MCF 10A (cell line): ENCODE measurements at places on chromosomes 4 and X.

DNA sequence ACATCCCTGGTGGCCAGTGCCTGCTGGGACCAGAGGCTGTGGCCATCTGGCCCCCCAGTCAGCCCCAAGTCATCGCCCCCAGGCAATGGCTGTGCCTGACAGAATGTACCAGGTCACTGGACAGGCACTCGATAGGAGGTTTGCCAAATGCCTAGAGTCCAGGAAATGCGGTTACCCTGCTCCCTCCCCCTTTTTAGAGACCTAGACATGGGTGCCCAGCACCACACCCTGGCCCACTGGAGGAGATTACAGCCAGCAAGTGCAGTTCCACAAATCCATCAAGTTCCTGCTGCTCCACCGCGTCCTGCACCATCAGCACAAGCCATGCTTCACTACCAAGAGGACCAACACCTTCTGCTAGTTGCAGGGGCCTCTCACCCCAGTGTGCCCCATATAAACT, 16.2 kb upstream of the ZFX start:
- no peak for DNase-seq

GRCh38 chr4:23686169-23686897, 203.5 kb downstream of the PPARGC1A start:
- DNase-seq: no peak

DNA sequence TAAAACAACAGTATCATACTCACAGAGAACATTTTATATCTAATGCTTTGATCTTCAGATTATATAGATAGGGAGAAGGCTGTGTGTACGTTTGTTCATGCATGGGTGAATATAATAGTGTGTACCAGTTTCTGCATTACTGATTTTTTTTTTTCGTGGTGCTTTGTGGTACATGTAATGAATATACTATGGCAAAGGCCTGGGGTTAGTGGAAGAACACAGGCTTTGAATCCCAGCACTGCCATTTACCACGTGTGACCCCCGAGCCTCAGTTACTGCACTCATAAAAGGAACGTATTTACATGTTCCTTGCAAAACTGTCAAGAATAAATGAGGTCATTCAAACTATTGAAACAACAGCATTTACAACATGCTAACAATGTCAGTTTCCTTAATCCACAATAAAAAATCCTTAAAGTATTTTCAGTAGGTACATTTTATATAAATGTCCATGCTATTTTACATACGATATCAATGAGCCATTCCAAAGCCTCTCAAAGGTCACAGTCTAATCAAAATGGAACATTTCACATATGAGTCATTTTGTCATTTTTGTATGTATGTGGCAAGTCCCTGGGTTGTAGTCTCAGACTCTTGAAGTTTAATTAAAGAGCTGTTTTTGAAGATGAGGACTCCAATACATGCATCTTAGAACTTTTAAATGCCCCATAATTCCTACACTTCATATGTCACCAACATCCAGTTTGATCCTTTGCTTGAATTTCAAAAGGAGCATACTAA, 242.8 kb downstream of the PPP3CA start:
- DNase-seq: no peak

DNA sequence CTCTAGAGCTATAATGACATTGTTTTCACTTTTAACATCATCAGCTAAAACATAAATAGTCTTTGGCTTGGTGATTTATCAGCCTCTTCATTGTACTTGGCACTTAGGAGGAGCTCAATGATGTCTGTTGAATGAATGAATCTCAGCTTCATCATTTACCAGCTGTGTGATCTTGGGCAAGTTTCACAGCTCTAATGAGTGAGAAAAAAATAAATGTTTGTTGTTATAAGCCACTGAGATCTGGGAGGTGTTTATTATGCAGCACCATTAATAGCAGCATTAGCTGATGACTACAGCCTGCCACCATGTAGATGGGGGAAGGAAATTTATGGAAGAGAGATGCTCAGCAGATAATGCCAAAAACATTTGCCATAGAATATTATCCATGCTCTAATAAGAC, 63.6 kb upstream of the C1QTNF7 start:
- DNase-seq: no peak

GRCh38 chr4:3168029-3168428, 80.9 kb upstream of the MSANTD1 start:
- no peak for DNase-seq

DNA sequence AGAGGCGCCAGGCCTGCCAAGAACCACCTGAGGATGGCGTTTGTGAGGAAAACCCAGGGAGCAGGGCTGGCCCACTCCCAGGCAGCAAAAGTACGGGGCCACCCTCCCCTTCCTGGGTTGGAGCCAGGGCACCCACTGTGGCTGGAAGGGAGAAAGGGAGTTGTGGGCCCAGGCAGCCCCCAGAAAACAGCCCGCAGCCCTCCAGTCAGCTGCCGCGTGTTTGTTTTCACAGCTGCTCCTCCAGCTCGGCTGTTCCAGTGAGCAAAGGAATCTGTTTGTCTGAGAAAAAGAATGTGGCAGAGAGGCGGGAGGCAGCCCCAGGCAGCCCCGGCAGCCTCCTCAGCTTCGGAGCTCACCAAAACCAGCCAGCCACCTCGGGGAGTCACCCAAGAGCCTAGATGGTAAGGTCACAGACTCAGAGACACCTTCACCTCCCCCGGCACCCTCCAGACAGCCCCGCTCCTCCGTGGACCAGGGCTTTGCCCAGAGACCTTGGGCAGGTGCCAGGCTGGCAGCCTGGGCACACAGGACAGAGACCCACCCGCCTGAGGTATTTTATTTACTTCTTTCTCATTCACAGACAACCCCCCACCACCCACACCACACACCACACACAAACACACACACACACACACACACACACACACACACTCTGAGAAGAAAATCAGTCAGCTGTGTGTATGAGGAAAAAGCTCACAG, 338.1 kb downstream of the BCOR start:
- peak; percentile 29 for DNase-seq

DNA sequence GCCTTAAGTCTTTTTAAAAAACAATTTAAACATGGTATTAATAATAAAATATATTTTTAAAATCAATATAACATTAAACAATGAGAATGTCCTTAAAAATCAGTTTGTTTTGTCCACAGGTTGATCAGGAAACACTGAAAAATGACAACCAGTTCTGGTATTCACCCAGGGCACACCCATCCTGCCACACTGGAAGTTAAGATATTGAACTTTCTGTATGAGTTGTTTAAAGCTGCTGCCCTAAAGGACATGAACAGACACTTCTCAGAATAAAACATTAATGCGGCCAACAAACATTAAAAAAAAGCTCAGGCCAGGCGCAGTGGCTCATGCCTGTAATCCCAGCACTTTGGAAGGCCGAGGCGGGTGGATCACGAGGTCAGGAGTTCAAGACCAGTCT, 15.0 kb upstream of the HOPX start:
- DNase-seq: no peak

- no peak for DNase-seq
Observed at GRCh38 chr4:42845586-42845985, 46.9 kb upstream of the GRXCR1 start.

GRCh38 chr4:173056271-173056670, 112.3 kb upstream of the GALNT7 start:
- DNase-seq: no peak

GRCh38 chrX:18983666-18984380, at the start of gene PHKA2:
PHKA2 (minus strand) TSS chrX:18984114; CDS start chrX:18983932, 182 bp downstream.
- peak; percentile 57 for DNase-seq

DNA sequence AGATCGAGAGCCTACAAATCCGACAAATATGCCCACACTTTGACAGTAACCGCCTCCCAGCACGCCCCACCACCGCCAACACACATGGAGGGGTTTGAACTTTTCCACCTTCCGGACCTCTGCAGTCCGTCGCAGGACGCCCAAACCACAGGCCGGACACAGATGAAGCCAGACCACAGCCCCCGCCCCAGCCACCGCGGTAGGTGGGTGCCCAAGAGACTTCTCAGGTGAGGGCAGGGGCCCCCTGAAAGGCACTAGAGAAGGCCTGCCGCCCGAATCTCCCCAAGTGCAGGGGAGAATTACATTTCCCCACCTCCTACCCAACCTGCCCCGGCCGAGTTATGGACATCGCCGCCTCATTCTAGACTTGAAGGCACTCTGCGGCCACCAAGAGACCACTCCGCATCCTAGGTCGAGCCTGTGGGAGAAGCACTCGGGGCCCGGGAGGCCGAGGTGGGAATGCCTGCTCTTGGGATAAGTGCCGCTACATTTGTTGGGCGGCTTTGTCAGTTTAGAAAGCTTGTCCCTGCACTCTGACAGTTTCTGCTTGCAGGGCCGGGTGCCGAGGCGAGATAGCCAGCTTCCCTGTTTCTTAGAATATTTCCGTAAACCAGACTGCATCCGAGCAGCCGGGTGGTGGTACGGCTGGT, 21.5 kb downstream of the HAND2 start:
- no peak for DNase-seq

GRCh38 chrX:46551494-46552128, 6.4 kb upstream of the ZNF674 start:
- no peak for DNase-seq

GRCh38 chr4:81808011-81808672, 336.4 kb upstream of the RASGEF1B start:
- peak; percentile 12 for DNase-seq

DNA sequence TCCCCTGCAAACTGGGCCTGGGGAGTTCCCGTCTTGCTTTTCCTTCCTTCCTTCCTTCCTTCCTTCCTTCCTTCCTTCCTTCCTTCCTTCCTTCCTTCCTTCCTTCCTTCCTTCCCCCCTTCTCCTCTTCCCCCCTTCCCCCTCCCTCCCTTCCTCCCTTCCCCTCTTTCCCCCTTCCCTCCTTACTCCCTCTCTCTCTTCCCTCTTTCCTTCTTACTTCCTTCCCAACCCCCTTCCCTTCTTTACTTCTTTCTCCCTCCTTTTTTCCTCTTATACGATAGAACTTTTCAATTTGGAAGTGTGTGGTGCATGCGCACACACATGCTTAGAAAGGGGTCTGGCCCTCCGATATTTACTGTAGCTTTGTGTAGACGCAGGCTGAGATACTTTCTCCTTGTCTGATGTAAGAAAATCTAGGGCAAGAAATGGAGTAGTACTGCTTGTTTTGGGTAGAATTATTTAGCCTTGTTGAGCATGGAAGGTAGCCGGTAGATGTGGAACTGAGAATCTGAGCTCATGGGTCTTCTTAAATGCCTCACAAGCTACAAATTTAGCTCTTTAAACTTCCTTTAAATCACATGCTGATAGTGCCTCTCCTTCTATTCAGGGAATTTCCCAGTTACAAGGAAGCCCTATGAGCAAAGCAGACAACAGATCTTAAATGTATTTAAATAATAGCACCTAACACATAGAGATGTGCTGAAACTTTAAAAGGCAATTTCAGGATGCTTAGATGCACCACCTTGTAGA, 189.6 kb downstream of the GPAT3 start:
- no peak for DNase-seq

GRCh38 chr4:88027611-88028608, 20.5 kb downstream of the PKD2 start:
- DNase-seq: peak; percentile 73

GRCh38 chr4:15344041-15344440, 83.8 kb upstream of the C1QTNF7 start:
- no peak for DNase-seq

GRCh38 chrX:74117962-74118902, 185.7 kb upstream of the ZCCHC13 start:
- peak; percentile 25 for DNase-seq
